ENCODE measurements at places on chromosomes 3 and 15.
A peak's percentile ranks its signal among the peaks of the same experiment; 100 is the strongest.

- DNase-seq, result peak; percentile 89
These were observed 194.4 kb downstream of the MEIS2 start for GRCh38 chr15:36905908-36906307.

DNA sequence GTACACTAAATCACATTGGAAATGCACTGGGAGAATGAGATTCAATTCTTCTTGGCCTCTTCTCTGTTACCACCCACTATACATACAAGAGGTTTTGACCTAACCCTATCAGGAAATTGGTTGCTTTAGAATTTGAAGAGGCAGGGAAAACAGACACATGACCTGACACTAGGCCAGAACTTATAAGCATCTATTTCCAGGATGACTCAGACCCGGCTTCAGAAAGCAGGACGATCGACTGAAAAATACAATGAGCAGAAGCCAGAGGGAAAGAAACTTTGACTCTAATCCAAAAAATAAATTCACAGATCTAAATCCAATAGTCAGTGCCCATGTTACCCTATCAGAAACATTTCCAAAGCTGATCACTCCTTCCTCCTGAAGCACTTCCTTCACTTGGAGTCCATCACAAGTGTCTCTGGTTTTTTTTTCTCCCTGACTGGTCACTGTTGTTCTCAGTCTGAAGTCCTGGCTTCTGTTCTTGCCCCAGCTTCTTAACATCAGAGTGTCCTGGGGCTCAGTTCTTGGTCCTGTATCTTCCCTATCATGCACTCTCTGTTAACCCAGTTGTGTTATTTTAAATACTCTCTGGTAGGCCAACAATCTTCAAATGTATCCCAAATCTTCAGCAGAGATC, 133.6 kb downstream of the P2RY1 start:
- peak; percentile 4 for DNase-seq

DNA sequence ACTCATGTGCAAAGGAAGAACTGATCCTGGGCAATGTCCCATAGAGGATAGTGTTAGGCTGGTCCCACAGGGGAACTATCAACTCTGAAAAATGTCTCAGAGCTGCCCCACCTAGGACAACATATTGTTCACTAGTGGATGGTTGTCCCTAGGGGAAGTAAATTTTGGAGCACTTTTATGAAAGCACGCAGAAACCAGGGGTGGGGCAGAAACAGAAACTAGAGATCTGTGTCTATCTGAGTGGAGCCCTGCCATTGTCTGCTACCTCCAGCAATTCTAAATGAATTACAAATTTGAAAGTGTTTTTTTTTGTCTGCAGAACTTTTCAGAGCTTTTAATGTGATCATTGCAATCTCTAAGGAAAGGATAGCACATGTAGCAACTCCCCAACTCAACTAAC, 357.1 kb upstream of the PROK2 start:
- DNase-seq, result no peak

DNA sequence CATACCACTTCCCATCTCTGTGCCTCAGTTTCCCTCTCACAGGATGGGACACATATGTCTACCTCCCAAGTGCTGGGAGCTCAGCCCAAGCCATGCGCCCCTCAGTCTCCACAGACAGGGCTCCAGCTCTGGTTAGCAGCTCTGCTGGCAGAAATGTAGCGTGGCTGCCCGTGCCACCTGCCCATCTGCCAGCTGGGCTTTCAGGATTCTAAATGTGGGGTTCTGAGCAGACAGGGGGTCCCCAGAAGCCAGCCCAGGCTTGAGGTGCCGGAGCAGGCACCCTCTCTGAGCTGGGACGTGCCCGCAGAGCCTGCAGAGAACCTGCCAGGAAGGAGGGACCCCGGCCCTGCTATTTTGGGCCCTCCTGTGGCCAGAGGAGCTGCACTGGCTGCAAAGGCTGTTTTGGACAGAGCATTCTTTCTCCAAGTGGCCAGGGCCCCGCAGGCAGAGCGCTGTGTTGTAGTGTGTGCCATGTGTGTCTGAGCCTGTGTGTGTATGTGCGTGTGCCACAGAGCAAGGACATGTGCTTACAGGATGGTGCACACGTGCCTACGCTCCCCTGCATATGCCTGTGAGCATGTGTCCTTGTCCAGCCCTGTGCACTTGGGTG, 31.7 kb downstream of the PSTPIP1 start:
- DNase-seq, result no peak

- DNase-seq, result no peak
These were observed 28.5 kb downstream of the ACKR4 start for GRCh38 chr3:132625613-132626012.
